ENCODE measurements at places on chromosomes 1 and 21. TPM values are rescaled to one million over a fixed set of nuclear protein-coding genes. Genes with fewer than 3 reads are reported as not detected.

GRCh38 chr1:155776414-155776813 lies 80.6 kb downstream of the GON4L start:
- no peak for DNase-seq

DNA sequence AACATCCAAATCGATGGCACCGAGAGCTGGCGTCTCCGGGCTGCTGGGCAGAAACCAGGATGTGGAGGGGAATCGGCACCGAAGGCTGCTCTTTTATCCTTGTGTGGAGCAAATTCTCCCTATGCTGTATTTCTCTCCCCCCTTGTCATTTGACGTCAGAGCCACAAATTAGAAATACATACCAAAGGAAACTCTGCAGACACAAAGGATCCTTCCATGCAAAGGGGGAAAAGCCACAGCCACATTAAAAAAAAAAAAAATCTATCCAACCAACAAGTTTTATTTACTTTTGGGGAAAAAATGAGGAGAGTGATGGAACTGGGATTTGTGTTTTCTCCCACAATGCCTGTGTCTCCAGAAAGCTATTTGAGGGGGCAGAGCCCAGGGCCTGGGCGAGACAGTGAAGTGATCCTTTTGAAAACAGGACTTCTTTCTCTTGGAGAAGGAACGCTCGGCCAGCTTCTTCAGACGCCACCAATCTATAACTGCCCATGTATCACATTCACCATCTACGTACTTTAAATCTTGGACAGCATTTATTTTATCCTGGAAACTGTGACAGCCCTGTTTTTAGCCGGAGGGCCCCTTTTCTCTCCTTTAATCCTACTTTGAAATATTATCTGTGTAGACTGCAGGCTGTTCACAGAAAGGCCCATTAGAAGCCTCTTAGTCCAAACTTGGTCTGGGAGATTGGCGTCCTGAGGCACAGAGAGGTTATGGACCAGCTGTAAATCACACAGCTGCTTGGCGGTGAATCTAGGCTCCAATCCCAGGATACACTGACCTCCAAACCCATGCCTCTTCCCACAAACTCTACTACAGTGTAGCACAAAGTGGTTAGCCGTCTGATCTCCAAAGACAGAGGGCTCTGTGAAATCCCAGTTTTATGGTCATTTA lies 4.5 kb downstream of the KANK4 start:
- DNase-seq = no peak

Gene MTHFR
- total RNA-seq = 26.9 TPM

Gene OR10J1
- total RNA-seq = not detected

DNA sequence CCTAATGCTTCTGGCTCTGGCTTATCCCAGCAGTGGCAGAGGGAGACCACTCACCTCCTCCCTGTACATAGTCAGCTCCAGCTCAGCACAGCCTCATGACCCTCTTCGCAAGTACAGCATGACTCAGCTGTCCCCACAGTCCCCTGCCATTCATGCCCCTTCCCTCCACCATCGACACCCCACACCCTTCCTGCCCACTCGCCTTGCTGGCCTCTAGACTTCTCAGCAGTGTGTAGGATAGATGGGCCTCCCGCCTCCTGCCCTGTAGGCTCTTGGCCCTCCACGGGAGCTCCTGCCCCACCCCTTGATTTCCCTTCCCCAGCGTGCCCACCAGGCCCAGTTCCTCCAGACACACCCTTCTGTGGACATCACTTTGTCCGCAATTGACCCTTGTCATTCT lies 9.8 kb downstream of the NPR1 start:
- DNase-seq = no peak

- no peak for DNase-seq
These were observed 34.2 kb upstream of the LRRC8C start for GRCh38 chr1:89598450-89599331.

DNA sequence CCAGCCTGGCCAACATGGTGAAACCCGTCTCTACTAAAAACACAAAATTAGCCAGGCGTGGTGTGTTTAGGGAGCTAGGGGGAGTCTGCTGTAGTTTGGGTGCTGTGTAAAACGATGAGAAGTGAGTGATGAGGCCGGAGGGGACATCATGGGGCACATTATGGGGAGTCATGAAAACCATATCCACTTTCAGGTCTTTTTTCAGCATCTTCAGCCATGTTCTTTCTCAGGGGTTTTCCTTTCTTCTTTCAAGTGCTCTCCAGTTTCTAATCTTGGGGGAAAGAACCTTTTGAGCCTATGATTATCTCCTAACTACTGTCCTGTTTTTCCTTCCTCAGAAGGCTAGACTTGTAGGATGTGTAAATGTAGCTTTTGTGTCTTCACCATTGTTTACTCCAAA lies 14.4 kb downstream of the KDM4A start:
- no peak for DNase-seq

Gene CFH
- total RNA-seq = 26.8 TPM

GRCh38 chr1:67814121-67814772 lies 19.0 kb downstream of the GNG12 start:
- DNase-seq = no peak

DNA sequence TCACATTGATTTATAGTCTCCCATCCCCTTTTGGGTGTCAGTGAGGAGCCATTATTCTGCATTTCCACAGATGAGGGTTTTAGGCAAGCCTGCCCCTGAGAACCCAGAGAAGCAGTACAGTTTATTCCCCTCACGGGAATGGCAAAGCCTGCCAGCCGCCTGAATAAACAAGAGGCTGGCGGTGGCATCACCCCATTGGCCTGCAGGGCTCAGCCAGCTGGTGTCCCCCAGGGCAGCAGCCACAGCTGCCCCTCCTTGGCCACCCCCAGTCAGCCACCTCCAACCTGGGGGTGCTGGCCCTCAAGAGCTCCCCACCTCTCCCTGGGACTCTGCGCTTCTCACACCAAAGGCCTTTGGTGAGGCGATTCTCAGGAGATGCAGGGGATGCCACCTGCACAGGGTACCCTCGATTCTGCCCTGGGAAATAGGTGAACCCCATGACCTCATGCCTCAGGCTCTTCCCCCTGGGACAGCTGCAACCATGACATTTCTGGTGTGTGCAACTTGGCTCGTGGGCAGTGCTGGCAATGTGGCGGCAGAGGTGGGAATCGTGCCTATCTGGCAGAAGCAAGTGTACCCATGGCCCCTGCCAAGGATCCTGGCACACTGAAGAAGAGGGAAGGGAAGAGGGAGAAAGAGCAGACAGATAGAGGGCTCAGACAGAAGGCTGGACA lies 14.0 kb downstream of the OLFML2B start:
- peak; percentile 59 for DNase-seq

DNA sequence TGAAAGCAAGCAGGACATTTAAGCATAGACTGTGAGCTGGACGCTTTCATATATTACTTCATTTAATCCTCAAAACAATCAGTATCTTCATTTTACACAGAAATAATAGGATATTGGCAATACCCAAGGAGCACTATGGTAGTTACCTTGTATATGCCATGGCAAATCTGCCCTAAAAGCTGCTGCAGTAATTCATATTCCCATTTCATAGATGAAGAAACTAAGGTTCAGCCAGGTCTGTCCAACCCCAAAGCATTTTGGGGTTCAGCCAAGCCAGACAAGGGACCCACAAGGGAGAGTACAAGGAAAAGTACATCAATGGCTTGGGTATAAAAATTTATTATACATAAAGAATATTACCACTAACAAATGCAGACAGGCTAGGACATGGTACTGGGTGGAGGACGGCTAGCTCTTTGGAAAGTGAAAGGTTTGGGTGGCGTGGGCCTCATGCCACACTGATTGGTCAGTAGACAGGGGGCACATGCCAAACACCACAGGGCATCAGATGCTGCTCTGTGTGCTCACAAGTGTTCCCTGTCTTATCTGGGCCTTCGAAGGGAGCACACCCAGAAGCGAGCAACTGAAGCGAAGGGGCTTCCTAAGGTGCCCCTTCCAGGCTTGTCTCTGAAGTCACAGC lies 23.9 kb upstream of the PTAFR start:
- DNase-seq = no peak

- no peak for DNase-seq
These were observed 302.4 kb upstream of the TMPRSS15 start for GRCh38 chr21:18705971-18706370.

- no peak for DNase-seq
These were observed 67.4 kb upstream of the STUM start for GRCh38 chr1:226481133-226481532.

DNA sequence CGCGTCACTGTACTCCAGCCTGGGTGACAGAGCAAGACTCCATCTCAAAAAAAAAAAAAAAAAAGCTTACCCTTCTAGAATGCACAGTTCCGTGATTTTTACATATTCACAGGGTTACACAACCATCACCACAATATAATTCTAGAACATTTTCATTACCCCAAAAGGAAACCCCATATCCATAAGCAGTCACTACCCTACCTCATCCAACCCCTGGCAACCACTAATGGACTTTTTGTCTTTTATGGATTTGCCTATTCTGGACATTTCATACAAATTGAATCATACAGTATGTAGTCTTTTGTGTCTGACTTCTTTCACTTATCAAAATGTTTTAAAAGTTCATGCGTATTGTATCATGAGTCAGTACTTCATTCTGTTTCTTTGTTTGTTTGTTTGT lies 22.8 kb downstream of the SYF2 start:
- DNase-seq = no peak

GRCh38 chr1:99691175-99691574 lies 45.3 kb downstream of the PALMD start:
- no peak for DNase-seq

Gene BSND
- not detected for total RNA-seq

Gene CD1D
- total RNA-seq = 0.95 TPM

DNA sequence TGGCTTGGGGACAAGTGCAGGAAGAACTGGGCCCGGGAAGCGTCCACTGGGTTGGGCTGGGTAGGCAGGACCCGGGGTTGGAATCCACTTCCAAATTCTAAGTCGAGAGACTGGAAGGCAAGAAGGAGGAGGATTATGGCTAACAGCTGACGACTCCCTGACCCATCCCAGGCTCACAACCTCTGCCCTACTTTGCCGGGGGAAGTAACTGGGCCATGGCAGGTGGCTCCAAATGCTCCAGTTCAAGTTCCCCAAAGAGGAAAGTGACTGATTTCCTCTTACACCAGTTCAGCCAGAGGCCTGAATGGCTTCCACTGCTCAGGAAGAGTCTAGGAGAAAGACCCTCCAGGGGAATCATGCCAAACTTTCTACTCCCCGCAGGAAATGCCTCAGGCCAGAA lies 11.4 kb downstream of the EMC1 start:
- no peak for DNase-seq

DNA sequence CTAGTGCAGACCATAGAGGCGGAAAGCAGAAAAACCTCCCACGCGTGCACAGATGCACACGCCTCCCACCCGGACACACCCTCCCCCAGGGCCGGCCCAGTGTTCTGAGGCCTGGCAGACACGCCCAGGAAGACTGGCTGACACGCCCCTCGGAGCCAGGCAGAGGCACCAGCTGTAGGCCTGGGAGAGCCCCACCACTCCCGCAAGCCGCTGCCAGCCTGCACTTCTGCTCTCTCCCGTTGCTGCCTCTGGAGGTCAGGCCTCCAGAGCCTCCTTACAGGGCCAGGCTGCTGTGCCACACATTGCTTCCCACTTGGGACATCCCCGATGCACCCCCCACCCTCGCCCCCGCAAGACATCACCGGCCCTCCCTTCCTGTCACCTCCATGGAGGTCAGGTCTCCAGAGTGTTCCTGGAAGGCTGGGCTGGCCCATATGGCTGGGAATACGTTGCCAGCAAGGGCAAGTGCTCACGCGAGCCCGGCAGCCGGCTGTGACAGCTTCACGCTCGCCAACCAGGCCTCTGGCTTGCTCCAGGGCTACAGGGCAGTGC lies 40.4 kb downstream of the CASZ1 start:
- DNase-seq = peak; percentile 81

DNA sequence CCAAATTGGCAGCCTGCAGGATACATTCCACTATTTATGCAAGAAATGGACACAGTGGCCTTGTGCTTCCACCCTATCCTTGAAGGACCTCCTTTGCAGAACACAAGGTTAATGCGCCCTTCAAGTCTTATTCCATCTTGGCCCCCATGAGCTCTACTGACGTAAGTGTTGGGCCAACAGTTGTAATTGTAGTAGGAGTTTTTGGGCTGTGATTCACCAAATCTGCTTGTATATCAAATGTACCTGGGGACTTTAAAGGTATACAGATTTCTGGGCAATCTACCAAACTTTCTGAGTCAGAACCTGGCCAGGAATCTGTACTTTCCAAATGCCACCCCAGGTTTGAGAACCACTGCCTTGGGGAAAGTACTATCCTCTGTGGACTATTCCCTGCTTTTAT lies 100.9 kb upstream of the MARK1 start:
- DNase-seq = no peak

Gene PLEKHN1
- total RNA-seq = 0.63 TPM

GRCh38 chr1:58778385-58779000 lies 5.4 kb downstream of the JUN start:
- no peak for DNase-seq

DNA sequence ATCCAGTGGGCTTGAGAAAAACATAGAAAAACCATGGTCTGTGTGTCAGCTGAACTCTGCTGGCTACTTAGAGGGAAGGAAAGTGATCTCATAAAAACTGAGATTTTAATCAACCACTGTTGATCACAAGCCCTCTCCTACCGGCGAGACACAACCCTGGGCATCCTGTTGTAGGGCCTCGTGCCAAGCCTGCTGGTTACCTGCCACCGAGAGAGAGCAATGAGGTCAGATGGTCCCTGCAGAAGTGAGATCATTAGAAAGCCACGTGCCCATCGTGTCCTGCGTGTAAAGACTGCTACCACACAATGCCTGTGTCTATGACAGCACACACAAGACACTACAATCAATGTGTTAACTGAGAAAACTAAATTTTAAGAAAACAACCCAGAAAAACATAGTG lies 41.7 kb upstream of the GPR153 start:
- no peak for DNase-seq

Measured in heart left ventricle (tissue), 16 donors.